ENCODE measurements at places on chromosomes 11 and 22.

DNA sequence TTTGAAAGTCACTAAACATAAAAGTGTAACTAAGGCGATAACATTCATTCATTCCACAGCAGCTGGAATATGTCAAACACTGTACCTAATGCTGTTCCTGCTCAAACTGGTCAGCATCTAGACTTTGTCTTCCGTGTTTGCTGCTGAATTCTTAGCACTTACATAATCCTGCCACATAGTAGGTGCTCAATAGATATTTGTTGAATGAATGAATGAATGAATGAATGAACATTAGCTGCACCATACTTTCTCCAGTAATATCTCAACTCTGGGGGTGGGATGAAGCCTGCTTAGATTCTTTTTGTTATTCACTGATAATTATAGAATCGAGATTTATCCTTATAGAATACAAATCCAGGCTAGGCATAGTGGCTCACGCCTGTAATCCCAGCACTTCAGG lies 6.6 kb upstream of the RNF169 start:
- no peak for DNase-seq

GRCh38 chr11:64876835-64877341 lies 1.5 kb downstream of the EHD1 start:
- DNase-seq: no peak

DNA sequence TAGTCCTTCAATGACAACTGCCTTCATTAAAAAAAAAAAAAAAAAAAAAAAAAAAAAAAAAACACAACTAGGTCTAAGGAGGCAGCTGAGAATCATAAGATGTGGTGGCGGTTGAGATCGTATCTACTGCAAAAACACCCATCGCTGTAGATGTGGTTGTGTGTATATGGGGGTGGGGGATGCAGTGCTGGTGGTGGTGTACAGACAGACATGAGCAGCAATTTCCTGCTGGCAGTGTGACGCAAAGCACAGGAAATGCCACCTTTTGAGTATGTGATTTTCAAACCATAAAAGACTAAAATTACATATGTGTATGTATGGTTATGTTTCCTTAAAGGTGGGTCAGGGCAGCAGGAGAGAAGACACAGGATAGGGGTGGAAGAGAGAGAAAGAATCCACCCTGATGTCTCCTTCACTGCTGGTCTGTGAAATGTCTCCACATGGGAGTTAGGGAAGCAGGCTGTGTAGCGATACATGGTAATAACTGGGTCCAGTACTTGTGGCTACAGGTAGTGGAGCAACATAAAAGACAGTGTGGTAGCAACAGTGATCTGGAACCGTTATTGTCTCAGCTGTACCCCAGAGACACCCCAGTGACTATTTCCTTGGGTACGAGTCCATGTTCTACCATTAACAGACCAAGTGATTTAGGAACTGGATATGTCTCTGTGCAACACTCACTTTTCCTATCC lies 57.9 kb downstream of the SYTL2 start:
- DNase-seq: peak; percentile 98

- no peak for DNase-seq
Observed at GRCh38 chr11:57071829-57072228, 83.1 kb downstream of the OR5AK2 start.

- DNase-seq: peak; percentile 55
Observed at GRCh38 chr11:61871158-61871597, 20.2 kb downstream of the FADS3 start.

GRCh38 chr22:46914916-46915894 lies 152.8 kb downstream of the TBC1D22A start:
- no peak for DNase-seq

- DNase-seq: no peak
Observed at GRCh38 chr22:17446698-17447097, 77.4 kb downstream of the CECR2 start.

DNA sequence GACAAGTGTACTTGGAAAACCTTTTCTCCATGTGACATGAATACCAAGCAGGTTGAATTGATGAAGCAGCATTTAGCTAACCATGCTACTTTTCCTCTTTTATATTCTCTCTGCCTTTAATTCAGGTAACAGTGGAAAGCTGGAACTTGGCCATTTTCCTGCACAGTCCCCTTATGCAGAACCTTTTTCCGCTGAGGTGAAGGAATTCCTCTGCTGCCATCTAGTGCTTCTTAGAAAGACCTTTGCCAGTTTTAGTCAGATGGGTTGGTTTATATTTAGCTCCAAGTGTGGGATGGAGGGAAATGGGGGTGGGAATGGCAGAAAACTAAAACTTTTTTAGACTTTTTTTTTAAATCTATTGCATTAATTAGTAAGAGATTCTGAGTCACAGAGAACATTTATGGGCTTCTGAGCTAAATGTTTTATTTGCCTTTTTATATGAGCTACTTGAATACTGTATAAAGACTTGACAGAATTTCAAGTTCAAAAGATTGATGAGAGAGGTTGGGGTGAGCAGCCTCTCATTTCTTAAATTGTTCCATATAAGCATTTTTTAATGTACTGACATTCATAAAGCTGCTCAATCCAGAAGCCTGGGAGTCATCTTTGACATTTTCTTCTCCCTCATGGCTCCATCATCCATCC lies 153.9 kb upstream of the ZC3H12C start:
- DNase-seq: no peak

DNA sequence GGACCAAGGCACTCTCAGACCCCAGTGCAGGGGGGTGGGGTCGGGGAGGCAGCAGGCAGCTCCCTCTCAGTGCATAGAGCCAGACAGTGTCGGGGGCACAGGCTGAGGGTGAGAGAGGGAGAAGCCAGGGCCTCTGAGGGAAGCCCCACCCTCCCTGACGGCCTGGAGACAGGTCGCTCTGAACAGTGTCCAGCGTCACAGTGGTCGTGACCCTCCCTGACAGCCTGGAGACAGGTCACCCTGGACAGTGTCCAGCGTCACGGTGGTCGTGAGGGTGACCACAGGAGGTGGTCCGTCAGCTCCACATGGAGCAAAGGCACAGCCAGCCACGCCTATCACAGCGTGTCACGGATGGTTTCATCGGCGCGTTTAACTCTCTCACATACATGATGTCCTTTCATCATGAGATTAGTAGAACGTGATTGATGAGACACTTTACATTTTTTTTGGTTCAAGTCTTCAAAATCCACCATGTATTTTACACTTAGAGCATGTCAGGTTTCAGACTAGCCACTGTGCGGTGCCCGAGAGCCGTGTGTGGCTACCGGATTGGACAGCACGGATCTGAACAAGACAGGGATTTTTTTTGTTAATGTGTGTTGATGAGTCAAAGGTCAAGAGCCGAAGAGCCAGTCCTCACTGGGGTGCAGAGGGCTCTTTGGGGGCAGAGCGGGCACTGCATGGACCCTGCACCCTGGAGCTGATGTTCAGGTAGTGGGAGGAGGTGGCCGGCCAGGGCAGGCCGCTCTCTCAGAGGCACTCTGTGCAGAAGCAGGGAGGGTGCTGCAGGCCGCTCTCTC lies 23.9 kb upstream of the PANX2 start:
- DNase-seq: no peak

DNA sequence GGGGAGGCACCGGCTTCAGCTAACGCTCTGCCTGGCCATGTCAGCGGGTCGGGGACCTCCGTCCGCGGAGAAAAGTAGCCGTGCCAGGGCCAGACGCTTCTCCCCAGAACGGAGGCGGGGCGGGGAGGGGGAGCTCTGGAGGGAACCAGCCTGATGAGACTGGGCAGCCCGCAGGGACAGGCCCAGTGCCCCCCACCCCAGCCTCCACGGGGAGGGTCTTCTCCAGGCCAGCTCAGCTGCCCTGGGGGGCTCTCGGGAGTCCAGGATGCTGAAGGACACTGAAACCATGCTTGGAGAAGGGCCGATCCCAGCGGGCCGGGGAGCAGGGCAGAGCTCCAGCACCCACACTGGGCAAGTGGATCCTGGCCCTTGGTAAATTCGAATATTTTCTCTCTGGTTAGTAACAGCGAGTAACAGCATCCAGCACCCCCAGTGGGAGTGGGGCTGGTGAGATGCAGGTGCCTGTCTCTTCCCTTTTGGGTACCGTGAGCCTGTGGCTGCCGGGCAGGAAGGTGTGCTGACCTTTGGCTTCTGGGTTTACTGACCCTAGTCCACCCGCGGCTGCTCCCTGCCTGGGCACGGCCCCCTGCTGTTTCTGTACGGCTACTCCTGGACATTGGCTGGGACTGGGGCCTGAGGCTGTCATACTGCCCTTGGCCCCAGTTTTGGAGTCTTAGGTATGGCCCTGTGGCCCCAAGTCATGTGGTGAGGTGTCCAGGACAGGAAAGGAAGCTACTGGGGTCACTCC lies 35.8 kb downstream of the GRAMD4 start:
- DNase-seq: no peak
